Right ventricle myocardium inferior (tissue), 1 donor: ENCODE measurements at places on chromosomes 13 and 19. TPM values are rescaled to one million over a fixed set of nuclear protein-coding genes. Genes with fewer than 3 reads are reported as not detected.
A peak's percentile ranks its signal among the peaks of the same experiment; 100 is the strongest.

GRCh38 chr19:13104360-13104847, 1.7 kb upstream of the LYL1 start:
- DNase-seq = peak; percentile 86

DNA sequence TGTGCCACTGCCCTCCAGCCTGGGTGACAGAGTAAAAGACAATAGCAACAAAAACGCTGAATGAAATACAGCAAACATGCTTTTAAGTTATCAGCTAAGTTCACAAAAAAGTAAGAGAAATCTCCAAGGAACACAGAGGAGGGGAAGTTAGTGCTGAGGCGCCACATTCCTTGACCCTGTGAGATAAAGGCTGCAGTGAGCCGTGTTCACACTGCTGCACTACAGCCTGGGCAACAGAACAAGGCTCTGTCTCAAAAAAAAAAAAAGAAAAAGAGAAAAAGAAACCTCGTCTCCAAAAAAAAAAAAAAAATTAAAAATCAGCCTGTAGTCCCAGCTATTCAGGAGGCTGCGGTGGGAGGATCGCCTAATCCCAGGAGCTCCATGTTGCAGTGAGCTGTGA, 16.3 kb upstream of the DOCK6 start:
- DNase-seq = no peak

GRCh38 chr19:45103508-45104319, 10.7 kb downstream of the PPP1R37 start:
- peak; percentile 33 for DNase-seq

GRCh38 chr19:36136964-36137686, 2.7 kb upstream of the CAPNS1 start:
- DNase-seq = no peak

DNA sequence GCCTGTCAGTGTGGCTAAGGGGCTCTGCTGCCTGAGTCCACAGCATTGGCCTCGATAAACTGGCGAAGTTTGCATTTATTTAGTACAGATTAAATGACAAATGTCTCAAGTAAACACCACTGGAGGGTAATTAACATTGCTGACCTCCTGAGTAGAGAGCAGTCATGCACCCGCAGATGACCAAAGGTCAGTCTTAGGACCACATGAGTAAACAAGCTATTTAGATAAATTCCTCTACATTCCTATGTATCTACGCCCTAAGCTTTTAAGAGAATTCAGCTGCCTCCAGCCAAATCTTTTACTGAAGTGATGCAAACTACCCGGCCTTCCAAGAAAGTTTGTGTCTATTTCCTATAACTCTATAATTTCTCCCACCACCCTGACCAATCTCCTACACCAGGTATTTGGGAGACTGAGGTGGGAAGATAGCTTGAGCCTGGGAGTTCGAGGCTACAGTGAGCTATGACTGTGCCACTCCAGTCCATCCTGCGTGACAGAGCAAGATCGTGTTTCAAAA, 22.9 kb downstream of the CD70 start:
- DNase-seq = no peak

- no peak for DNase-seq
Measured at GRCh38 chr13:34038541-34039068, 220.7 kb downstream of the RFC3 start.

GRCh38 chr19:13051557-13052165, 51.0 kb downstream of the LYL1 start:
- DNase-seq = no peak

- no peak for DNase-seq
Measured at GRCh38 chr19:869245-870177, 10.0 kb downstream of the CFD start.

DNA sequence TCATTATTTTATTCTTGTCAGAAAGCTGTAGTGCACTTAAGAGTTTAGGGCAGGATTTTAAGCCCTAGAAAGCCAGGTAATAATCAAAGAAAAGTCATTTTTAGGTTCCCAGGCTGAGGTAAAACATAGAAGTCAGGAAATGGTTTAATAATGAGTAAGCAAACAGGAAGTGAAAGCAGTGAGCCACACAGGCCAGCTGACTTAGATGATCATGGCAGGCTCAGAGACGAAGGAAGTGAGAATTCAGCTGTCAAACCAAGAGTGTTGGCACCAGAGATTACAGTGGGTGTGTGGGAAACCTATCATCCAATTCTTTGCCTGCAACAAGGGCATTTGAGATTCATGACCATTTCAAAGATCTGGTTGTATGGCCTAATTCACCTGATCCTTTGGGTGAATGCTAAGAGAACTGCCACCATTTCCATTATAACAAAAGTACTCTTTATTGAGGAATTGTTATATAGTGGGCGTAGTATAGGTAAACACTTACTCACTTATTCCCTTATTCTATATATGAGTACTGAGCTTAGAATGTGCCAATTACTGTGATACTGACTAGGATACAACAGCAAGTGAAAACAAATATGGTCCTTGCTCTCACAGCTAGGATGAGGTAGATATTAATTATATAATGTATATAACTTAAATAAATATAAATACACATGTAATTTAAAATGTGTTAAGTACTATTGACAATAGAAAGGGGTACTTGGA, 103.7 kb upstream of the EDNRB start:
- DNase-seq = no peak

DNA sequence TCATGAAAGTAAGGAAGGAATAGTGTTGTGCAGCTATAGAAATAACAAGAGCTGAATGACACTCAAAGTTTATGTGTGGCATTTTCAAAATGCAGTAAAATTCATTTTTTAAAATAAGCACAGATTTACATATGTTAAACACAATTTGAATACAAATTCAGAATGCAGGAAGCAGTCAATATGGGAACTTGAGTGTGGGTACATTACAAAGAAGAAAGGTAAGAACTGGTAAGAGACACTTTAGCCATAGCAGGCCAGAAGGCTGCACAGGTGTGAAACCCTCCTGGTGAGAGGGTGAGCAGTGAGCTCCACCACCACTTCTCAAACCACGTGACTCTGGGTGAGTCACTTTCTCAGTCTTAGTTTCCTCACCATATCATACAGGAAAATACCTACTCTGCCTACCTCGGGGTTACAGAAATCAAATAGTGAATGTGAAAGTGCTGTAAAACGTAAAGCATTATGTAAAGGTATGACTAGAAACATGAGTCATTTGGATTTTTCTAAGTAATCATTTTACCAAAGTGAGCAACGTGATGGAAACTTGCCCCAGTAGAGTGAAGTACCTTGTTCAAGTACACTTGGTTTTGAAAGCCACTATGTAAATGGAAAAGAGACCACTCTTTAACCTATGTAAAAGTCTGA, 40.5 kb downstream of the USP12 start:
- DNase-seq = no peak

DNA sequence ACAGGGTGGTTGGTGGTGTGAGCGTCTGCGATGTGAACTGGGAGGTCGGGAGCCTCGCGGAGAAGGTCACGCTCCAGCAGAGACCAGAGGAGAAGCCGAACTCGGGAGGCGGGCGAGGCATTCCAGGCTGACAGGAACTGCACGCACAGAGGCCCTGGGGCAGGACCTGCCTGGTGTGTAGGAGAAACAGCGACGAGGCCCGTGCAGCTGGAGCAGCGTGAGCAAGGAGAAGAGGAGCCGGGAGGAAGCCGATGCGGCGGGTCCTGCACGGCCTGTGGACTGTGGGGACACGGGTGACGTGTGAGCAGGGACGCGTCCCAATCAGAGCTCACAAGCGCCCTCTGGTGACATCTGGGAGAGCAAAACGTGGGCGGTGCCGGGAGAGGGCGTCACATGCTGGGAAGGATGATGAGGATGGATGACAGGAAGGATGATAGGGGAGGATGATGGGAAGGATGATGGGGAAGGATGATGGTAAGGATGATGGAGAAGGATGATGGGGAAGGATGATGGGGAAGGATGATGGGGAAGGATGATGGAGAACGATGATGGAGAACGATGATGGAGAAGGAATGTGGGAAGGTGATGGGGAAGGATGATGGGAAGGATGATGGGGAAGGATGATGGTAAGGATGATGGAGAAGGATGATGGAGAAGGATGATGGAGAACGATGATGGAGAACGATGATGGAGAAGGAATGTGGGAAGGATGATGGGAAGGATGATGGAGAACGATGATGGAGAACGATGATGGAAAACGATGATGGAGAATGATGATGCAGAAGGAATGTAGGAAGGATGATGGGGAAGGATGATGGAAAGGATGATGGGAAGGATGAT, 16.1 kb upstream of the MADCAM1 start:
- DNase-seq = peak; percentile 90

GRCh38 chr19:16882146-16882545, 6.7 kb upstream of the F2RL3 start:
- DNase-seq = no peak

- DNase-seq = no peak
Measured at GRCh38 chr13:97234236-97234635, 12.1 kb downstream of the MBNL2 start.

- DNase-seq = no peak
Measured at GRCh38 chr13:51147732-51148131, 36.7 kb upstream of the C13orf42 start.

DNA sequence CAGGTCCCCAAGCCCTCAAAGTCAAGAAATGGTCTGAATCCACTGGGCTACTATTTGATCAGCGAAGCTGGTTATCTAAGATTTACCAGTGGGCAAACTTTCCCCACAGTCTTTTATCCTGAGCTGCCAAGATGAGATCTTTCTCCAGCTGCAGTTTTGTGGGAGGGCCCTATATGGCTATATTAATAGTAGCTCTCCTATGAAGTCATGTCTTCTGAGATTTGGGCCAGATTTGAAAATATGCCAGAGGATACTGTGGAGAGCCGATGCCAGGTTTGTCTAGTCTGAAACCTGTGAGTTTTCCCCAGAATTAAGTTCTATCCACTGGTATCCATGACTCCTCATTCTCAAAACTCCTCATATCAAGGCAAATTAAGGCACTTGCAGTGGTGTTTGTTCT, 173.2 kb downstream of the FLT1 start:
- DNase-seq = no peak

DNA sequence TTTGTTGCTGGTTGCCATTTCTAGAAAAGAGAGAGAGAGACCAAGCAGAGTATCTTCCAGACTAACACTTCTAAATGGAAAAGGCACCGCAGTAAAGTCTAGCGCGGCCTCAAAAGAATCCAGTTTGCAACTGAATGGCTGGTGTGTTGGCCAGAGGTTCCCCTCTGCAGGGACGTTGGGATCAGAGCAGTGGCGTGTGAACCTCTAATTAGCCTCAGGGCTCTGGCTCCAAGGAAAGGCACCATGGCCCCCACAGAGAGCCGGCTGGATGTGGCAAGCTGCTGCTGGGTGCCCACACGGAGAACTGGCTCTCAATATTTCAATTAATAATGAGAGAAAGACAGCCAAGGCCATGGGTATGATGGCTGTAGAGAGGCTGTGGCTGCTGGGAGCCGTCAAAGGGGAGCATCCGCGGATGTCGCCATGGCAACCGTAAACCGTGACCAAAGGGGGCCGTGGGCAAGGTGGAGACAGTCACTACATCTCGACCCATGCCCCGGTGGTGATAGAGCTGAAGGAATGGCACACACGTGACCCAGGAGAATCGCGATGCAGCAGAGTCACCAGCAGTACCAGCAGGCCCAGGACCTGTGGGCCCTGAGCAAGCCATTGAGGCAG, 9.5 kb downstream of the VSTM2B start:
- DNase-seq = no peak

- DNase-seq = no peak
Measured at GRCh38 chr13:97279913-97280312, 57.8 kb downstream of the MBNL2 start.

GRCh38 chr13:59099182-59099974, 1064.3 kb downstream of the DIAPH3 start:
- no peak for DNase-seq

DNA sequence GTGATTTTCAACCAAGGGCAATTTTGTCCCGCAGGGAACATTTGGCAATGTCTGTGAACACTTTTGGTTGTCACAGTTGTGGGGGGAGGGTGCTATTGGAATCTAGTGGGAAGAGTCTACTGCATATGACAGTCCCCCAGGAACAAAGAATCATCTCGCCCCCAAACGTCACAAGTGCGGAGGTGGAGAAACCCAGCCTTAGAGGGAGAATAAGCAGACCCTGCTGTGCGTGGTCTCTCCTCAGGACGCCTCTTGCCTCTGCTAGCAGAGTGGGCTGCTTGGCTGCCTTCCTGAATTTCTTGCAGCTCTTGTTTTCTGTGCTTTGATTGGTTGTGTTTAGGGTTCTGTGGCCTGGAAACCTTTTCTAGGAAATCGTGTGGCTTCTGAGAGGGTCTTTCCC, 42.5 kb downstream of the NFIX start:
- no peak for DNase-seq

DNA sequence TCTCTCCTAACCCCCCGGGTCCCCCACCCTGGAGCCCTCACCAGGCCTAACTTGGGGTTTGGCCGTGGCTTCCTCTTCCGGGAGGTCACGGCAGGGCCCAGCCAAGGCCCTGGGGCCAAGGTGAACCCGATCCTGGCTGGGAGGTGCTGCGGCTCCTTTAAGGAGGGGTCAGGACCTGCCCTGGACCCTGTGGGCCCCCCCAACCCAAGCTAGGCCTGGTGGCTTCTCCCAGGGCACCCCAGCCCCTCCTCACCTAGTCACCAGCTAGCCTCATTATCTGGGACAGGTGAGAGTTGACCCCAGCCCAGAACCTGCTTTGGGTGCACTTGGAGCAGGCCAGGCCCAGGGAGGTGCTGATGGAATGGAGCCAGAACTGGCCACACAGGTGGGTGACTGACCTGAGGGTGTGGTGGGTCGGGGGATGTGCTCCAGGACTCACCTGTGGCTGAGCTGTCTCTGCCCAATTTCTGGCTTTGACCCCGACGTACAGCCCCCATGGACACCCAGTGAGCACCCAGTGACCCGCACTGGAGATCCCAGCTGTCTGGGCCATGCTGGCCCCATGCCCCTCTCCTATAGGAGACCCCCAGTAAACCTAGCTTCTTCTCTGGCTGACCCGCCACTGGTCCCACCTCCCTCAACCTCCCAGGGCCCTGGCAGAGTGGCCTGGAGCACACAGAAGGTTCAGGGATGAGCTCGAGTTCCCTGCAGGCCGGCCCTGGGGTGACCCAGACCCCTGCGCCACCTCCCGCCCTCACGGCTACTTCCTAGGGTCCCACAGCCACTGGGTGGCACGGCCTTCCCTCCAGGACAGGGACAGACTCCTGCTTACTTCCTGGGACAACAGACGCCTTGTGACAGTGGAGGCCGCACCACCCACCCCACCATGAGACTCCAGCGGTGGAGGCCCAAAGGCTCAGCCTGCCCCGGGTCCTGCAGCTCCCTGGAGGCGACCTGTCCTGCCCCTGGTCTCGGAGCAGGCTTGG, 6.7 kb upstream of the MKNK2 start:
- peak; percentile 63 for DNase-seq

GRCh38 chr19:16160943-16161560, 12.3 kb downstream of the CIB3 start:
- no peak for DNase-seq

DCT gene
- total RNA-seq = 0.32 TPM

MTIF3 gene
- total RNA-seq = 185 TPM

WDR62 gene
- 25.5 TPM for total RNA-seq

KIR2DL3 gene
- total RNA-seq = not detected

WDR87 gene
- total RNA-seq = not detected

SIGLEC12 gene
- 0.19 TPM for total RNA-seq

KIR3DL1 gene
- not detected for total RNA-seq

POLD1 gene
- total RNA-seq = 10.8 TPM

BST2 gene
- total RNA-seq = 54.5 TPM

KLK10 gene
- total RNA-seq = not detected
